IPS DF 19.7 (cell line): ENCODE measurements at places on chromosomes 3 and 15.

GRCh38 chr15:61449186-61449702, 220.1 kb upstream of the RORA start:
- DNase-seq = no peak

GRCh38 chr15:55695432-55695831, 47.5 kb downstream of the PRTG start:
- no peak for DNase-seq

- no peak for DNase-seq
Observed at GRCh38 chr3:127568586-127568985, 21.9 kb downstream of the TPRA1 start.

GRCh38 chr3:186414735-186415419, 52.8 kb upstream of the DGKG start:
- no peak for DNase-seq

- DNase-seq = no peak
Observed at GRCh38 chr15:40436116-40436891, 4.4 kb upstream of the BAHD1 start.

DNA sequence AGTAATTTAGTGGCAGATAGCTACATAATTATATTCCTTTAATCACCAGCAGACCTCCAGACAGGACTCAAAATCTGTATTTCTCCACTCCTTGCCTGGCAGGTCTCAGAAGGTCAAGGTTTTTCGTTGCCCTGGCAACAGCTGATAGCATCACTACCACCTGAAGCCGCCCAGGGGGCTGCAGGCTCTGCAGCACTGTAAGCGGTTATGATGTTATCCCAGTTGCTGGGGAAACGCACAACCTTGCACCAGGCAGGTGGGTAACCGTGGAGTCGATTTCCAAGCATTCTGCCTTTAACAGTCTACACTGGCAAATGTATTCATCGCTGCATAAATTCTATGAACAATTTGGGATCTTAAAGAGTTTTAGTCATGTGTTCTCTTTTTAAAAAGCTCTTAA, 756.3 kb downstream of the NTRK3 start:
- no peak for DNase-seq

- no peak for DNase-seq
Observed at GRCh38 chr3:73228437-73228836, 167.0 kb downstream of the EBLN2 start.

DNA sequence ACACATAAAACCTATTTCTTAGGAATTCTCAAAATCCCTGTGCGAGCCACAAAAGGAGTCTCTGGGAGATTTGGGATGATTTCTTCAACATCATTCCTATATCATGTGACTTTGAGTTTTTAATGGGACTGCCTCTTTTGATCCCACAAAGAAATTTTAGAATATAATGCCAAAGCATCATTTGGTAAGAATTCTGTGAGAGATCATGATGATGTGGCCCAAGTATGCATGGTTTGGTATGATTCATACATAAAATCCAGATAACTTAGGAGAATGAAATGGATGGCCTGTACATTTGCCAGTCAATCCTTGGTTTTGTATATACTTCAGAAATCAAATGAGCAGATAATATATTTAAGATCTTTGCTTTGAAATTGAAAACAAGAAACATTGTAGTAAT, 61.3 kb downstream of the UBE2E2 start:
- DNase-seq = no peak

GRCh38 chr15:57861034-57861638, 154.6 kb downstream of the POLR2M start:
- no peak for DNase-seq

DNA sequence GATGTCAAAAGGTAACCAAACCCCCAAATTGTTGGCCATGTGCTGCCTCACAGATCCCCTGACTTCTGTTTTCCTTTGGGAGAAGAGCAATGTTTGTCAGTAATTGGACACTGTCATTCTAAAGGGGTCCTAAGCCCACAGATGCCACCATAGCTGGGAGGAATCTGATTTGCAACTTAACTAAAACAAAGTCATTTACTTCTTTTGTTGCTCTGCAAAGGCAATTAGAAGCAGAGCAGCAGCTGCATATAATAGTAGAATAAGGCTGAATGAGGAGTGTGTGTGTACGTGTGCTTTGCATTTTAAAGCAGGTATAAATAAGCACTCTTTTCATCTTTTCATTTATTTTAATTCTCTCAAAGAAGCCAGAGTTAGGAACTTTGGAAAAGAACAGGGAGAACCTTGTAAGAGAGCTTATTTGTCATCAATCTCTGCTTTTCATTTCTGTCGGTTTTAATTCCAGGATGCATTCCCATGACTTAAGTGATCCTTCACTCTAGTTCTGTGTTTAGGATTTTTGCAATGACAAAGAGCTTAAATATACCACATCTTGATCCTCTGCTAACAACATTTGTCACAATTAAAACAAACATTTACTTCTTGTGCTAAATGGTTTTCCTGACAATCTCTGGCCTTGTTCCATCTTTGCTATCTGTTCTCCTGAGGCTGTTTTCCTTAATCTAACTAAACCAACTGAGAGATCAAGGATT, 530.2 kb upstream of the CBLB start:
- DNase-seq = no peak

- DNase-seq = no peak
Observed at GRCh38 chr3:191470080-191470479, 9.1 kb downstream of the PYDC2 start.

DNA sequence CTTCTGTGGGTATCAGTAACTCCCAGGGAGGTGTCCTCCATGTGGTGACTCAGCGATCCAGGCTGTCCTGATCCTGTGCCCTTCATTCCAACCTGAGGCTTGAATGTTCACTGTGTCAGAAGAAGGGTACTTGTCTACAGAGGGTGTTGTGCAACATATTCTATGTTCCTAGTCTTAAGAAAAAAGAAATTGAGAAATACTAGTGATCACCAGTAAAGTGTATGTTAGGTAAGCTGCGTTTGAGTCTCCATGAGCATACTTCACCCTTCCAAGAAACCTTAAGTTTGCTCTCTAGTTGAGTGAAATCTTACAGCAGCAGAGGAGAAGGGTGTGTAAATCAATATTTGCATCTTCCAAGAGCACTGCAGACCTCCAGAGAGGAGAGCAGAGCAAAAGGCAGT, 122.2 kb upstream of the SLC24A5 start:
- no peak for DNase-seq

- DNase-seq = no peak
Observed at GRCh38 chr15:40563426-40563825, 1.4 kb downstream of the CCDC32 start.

DNA sequence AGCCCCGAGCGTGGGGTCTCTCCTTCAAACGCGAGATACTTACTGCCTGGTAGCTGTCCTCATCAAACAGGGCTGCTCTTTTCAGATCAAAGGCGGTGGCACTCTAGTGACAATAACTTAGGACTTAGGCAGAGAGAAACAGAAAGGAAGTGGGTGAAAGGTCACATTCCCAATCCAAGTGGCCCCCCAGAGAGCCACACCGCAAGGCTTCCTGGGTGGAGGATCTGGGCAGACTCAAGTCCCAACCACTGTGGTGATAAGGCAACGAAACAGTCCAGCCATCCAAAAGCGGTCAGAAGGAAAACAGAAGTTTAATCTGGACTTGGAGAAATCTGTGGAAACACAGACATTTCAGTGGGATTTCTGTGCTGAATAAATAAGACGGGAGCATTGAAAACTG, 227.2 kb downstream of the ADAMTS17 start:
- DNase-seq = no peak

DNA sequence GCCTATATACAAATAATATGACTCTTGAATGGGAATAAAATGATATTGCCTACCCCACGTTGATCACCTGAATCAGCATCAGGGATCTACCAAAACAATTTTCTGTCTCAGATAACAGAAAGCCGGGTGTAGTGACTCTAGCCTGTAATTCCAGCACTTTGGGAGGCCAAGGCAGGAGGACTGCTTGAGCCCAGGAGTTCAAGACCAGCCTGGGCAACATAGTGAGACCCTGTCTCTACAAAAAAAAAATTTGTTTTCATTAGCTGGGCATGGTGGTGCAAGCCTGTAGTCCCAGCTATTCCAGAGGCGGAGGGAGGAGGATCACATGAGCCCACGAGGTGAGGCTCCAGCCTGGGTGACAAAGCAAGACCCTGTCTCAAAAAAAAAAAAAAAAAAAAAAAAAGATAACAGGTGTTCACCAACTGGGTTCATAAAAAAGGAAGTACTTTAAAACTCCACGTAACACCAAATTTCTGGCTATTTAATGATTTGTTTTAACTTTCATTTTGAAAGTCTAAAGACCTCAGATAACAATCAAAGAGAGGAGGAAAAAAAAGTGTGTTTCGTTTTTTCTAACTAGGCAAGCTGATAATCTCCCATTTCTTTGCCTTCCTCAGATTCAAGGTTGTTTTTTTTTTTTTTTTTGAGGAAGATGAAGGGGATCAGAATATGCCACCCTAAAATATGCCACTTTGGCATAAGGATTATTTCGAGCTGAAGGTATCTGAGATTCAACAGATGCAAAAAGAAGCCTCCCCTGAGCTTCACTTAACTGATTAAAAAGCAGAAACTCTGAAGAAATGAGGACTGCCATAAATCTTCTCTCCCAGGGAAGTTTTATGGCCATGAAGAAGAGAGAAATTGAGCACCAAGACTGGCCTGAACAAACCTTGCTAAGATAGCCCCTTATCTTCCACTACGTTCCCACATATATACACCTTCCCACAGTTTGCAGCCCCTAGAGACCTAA, 44.1 kb downstream of the TRANK1 start:
- no peak for DNase-seq

DNA sequence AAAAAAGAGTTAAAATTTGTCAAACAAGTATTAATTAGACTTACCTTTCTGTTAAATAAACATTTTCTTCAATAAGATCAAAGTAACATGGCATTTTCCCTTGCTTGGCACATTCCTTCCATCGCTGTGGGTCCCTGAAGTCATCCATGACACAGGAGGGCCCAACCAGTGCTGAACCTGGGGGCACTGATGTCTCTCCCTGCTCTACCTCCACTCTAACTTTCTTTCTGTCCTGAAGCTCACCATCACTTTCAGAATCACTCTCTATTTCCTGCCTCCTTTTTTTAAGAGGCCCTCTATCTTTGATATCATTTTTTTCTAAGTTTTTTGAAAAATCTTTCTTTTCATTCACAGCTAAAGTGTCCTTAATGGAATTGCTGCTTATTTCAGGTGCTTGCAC, 43.8 kb downstream of the SETD2 start:
- no peak for DNase-seq

- no peak for DNase-seq
Observed at GRCh38 chr3:15638891-15639262, 37.3 kb downstream of the BTD start.

- DNase-seq = no peak
Observed at GRCh38 chr3:129327510-129327909, 48.8 kb downstream of the HMCES start.

- no peak for DNase-seq
Observed at GRCh38 chr15:37101980-37102304, 1.6 kb upstream of the MEIS2 start.
